Chondrocyte (in vitro differentiated cells): ENCODE measurements at places on chromosomes 13 and 19. TPM values are rescaled to one million over a fixed set of nuclear protein-coding genes. Genes with fewer than 3 reads are reported as not detected.

DUS3L gene
- 14.8 to 19.4 TPM (median 18.4 TPM) in 3 replicates for total RNA-seq

ZNF132 gene
- total RNA-seq: 1.5 to 1.8 TPM (median 1.6 TPM) in 3 replicates

PROZ gene
- not detected in 3 replicates for total RNA-seq

ACP7 gene
- not detected in 3 replicates for total RNA-seq

CYP2B6 gene
- not detected in 3 replicates for total RNA-seq

ZNF493 gene
- total RNA-seq: 8.7 to 19.0 TPM (median 10.0 TPM) in 3 replicates

RDH8 gene
- total RNA-seq: not detected in 3 replicates

PRTN3 gene
- not detected in 3 replicates for total RNA-seq

PSG6 gene
- total RNA-seq: not detected in 3 replicates

UBE2L5 gene
- not detected in 3 replicates for total RNA-seq

CYP4F2 gene
- not detected in 3 replicates for total RNA-seq

ZNF253 gene
- total RNA-seq: 6.1 to 9.3 TPM (median 7.6 TPM) in 3 replicates

C5AR2 gene
- 0.07 to 0.34 TPM in 2 of 3 replicates, not detected in the other for total RNA-seq

C19orf53 gene
- total RNA-seq: 71.2 to 91.5 TPM (median 75.7 TPM) in 3 replicates

DNA sequence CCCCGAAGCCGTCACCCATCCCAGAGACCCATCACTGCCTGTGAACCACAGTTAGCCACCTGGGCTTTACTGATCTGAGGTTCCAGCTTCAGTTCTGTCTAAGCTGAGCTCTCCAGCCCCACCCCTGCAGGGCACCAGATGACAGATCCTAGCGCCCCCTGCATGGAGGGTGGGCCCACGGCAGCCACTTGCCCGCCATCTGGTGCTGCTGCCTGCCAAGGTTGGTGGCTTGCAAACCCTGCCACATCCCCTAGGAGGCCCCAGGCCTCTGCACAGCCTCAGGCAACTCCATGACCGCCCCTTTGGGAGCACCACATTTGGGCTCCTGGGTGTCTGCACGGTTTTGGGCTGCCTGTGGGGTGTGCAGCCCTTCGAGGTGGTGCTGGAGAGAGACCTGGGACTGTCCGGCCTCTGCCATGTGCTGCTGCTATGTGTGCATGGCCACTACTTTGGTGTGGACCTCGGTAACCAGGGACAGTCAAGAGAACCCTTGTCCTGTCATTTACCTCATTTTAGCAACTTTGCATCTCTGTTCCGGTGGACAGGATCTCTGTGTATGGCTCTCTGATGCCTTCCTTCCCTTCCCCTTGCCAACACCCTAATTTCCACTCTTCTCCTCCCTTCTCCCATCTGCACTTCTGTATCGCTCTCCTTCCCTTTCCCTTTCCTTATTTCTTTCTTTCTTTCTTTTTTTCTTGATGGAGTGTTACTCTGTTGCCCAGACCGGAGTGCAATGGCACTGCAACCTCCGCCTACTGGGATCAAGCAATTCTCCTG, 17.4 kb upstream of the SDHAF1 start:
- no peak for DNase-seq

DNA sequence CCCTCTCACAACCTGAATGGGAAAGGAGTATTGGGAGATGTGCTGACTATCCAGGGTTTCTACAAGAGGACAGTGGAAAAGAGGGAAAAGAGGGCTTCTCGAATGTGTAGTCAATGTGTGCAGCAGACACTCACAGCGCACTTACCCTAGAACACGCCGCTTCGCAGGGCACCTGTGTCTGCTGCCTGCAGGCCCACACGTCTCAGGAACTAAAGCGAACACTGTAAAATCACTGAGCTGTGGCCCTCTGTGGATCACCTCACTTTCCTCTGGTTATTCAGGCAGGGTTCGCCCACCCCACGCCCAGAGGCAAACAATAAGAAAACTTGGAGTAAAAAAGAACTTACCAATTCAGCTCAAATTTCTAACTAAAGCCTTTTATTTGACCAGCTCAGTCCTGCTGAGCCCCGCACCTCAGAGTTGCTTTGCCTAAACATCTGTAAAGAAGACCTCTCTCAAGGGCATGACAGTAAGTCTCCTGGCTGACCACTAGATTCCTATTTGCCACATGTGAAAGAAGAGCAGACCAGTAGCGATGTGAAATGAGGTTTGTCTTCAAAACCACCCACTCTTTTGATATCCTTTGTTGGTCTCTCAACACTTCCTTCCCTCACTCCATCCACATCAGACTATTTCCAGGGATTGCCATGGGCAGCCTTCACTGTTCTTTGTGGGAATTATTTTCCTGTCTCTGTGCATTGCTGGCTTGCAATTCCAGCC, 19.3 kb upstream of the DOCK9 start:
- no peak for DNase-seq

- DNase-seq: peak; percentile 49
Observed at GRCh38 chr19:50349277-50350057, 16.0 kb downstream of the NAPSA start.

DNA sequence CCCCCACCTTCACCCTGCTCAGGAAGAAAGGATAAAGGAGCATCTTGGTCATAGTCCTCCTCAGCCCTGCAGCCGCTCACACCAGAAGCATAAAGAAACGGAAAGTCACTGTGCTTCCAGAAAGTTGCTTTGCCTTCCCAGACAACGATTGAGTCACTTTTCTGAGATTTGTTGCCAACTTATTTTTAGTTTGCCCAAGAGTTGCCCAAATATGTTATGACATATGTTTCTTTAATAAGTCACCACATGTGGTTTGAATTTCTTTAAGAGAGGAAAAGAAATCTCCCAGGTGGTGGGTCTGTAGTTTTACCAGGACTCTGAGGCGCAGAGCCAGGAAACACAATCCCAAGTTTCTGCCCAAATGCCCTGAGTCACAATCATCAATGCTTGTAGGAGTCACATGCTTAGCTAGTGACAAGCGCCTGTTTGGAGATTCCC, 63.4 kb upstream of the LRCH1 start:
- no peak for DNase-seq

DNA sequence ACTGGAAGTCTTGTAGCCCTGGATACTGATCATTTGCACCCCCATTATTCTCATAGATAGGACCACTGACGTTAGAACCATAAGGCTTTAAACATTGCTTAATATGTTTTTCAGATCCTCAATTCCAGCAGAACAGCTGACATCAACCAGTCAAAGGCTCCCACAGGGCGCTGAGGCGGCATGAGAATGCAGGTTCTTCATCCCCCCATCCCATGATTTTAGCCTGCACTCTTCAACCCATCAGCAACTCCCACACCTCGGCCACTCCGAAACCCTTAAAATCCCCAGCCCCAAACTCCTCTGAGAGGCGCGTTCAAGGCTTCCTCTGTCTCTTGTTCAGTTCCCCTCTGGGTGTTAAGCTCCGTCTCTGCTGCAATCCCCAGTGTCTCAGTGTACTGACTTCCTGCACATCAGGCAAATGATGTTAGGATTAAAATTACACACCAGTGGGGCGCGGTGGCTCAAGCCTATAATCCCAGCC, 24.3 kb upstream of the LAMP1 start:
- no peak for DNase-seq

DNA sequence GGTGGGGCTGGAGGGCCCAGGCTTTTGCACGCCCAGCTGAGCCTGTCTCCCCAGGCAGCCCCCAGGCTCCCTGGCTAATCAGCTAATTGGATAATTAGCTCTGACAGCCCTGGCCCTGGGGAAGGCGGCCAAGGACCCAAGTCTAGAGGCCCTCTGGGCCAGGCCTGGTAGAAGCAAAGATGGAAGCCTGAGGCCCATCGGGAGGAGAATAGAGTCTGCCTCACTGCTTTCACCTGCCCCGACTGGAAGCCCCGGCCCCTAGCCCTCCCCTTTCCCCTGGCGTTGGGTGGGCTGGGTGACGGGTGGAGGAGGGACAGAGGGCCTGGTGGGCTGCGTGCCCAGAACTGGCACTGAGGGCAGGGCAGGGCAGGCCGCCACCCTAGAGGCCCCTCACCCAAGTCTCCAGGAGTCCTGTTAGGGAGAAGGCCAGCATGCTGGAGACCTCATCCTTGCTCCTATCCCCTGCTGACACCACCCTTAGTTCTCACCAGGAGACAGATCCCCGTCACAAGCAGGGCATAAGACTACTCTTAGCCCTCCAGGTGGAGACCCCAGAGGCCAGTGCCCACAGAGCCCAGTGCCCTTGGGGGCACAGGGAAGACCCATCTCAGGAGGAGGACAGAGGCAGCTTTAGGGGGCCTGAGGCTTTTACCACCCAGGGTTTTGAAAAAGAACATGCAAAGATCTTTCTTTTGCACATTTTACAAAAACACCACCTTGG, 12.0 kb downstream of the LYL1 start:
- no peak for DNase-seq

GRCh38 chr13:109665781-109666249, 120.6 kb downstream of the IRS2 start:
- DNase-seq: no peak

GRCh38 chr13:23710366-23710765, 140.2 kb downstream of the TNFRSF19 start:
- DNase-seq: no peak

DNA sequence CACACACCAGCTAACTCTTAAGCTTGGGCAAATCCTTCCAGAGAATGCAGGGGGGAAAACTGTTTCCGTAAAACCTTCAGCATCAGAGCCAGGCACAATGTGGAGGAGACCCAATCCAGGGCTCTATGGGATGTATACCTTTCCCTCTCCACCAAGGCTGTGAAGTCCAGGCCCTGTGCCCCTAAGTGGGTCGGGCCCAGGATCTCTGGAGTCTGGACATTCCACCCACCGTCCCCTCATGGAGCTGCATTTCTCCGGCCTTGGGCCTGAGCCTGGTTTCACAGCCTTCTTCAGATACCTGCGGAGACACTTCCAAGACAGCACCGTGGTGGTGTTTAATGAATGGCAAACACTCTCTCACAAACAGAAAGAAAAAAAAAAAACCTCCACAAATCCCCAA, 186.2 kb downstream of the URI1 start:
- no peak for DNase-seq

GRCh38 chr13:70884196-70884595, 775.9 kb upstream of the KLHL1 start:
- no peak for DNase-seq

GRCh38 chr19:7720351-7720750, 11.6 kb downstream of the CLEC4G start:
- DNase-seq: no peak

- DNase-seq: no peak
Observed at GRCh38 chr19:3281026-3281425, 56.6 kb downstream of the CELF5 start.

GRCh38 chr13:99558570-99559180, 57.4 kb downstream of the TM9SF2 start:
- DNase-seq: no peak

DNA sequence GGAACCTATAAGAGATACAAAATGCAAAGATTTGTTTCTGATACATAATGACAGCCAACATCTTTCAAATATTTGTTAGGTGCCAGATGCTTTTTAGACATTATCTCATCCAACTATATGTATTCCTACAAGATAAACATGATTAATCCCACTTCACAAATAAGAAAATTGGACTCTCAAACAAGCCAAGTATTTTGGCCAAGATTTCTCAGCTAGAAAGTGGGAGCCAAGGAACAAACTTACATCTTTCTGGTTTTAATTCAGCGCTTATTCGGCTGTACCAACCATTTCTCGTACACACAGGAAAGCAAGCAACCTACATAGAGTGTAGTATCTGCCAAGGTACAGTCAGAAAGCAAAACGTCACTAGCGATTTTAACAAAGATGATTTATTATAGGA, 85.7 kb upstream of the SERP2 start:
- no peak for DNase-seq

DNA sequence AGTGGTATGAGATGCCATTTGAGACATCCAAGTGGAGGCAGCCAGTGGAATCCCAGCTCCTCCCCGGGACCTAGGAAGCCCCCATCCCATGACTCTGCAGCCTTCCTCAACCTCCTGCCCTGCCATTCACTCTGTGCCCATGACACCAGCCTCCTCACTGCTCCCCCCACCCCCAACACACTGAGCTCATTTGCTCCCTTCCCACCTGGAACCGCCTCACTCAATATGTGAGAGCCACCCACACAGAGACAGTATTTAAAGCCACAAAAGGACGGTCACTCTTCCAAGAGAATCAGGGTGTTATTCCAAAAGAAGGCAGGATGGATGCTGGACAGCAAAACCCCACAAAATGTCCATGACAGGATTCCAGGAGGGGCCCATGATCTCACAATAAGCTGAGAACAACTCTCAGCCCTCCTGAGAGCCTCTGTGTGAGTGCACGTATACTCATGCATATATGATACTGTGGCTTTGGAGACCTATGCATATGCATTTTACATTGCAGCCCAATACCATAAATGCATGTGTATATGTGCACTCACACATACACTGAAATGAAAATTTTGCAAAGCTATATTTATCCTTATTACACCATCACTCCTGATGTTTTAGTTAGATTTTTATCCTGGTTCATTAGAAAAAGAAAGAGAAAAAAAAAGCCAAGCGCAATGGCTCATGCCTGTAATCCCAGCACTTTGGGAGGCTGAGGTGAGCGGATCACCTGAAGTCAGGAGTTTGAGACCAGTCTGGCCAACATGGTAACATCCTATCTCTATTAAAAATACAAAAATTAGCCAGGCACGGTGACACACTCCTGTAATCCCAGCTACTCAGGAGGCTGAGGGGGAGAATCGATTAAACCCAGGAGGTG, 10.8 kb upstream of the RANBP3 start:
- no peak for DNase-seq

- no peak for DNase-seq
Observed at GRCh38 chr19:4508698-4509097, 9.6 kb downstream of the PLIN4 start.

DNA sequence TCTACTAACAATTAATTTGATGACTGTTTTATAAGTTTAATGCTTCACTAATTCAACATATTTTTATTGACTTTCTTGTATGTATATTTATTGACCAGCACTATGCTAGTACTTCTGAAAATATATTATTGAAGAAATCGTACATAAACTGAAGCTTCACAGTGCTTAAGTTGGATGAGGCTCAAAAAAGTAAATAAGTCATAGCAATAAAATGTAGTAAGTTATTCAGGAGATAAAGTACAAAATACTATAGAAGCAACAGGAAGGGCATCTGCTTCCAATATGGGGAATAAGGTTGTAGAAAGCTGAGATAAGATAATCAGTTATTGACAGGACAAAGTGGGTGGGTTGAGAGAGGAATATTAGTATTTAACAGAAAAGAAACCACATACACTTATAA, 944.9 kb upstream of the MIR17HG start:
- no peak for DNase-seq

GRCh38 chr19:40507892-40508291, 41.1 kb downstream of the SPTBN4 start:
- no peak for DNase-seq

DNA sequence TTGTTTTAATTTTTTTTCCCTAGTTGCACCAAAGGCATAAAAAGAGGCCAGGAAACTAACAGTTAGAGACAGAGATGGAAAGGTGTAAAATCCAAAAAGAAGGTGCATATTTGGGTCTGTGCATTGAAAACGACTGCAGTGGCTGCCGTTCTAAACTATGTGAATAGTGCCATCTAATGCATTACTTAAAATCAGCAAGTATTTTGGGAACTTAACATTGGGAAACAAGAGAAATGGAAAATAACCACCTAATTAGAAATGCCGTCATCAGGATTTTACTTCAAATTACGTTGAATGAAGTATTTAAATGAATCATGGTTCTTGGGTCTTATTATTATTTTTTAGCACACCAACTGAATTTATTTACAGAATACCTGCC, 189.5 kb upstream of the MIR17HG start:
- DNase-seq: no peak
